Activated naive CD4-positive, alpha-beta T cell treated with anti-CD3 and anti-CD28 coated beads, Interleukin-2, amount 50 U/mL, for 72 hours (primary cell): ENCODE measurements at places on chromosomes 7 and 10.

- no peak for DNase-seq
Observed at GRCh38 chr10:55449981-55450380, 649.0 kb upstream of the PCDH15 start.

DNA sequence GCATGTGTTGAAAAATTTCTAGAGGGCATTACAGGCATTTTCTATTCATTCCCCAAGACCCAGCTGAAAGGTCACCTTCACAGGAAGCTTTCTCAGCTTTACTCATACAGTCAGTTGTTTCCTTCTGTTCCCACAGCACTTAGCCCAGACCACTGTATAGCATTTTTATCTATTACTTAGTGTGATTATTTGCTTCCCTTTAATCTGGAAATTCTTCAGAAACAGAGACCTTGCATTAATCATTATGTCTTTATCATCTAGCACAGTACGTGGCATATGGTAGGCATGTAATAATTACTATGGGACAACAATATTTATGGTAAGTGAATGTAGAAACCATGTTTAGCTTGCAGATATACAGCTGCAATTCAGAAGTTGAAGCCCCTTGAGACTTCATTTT lies 38.2 kb upstream of the CDK6 start:
- no peak for DNase-seq

GRCh38 chr10:75016325-75016724 lies 95.1 kb upstream of the SAMD8 start:
- no peak for DNase-seq

- DNase-seq = no peak
Observed at GRCh38 chr7:27149842-27150567, 2.4 kb downstream of the HOXA3 start.

DNA sequence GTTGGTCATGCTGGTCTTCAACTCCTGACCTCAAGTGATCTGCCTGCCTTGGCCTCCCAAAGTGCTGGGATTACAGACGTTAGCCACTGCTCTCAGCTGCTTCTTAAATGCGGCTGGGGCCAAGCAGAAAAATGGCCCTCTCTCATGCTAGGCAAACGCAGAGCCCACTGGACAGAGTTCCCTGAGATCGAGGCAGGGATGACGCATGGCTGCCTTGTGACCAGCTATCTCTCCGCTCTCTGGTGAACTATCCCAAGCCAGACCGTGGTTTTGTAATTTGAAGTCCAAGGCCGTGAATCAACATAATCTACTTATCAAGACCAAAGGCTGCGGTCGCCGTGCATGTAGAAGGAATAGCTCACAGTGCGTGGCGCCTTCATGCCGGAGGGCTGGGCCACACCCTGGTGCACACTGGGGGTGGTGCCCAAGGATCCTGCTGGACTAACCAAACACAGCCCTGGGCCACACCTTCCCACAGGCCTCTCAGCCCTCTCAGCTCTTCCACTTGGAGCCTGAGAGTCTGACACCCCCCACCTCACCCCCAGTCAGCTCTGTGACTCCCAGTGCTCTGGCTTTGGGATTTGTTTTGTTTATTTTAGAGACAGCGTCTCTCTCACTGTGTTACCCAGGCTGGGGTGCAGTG lies 88.1 kb upstream of the CUX1 start:
- DNase-seq = no peak

DNA sequence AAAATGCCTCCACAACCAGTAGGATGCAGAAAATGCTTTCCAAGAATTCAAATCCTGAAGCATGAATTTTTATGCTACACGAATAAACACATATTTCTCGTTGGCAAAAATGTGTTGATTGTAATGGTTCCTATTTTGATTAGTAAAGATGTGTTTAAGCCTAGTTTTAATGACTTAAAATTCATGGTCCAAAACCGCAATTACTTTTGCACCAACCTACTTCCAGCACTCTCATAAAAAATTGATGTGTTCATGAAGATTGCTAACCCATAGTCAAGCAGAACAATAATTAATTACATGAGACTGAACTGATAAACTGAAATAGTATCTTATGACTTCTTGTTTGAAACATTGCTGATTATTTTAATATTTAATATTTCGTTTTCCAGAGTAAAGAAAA lies 828.8 kb downstream of the CCSER2 start:
- DNase-seq = no peak

GRCh38 chr7:138137423-138138171 lies 61.3 kb downstream of the AKR1D1 start:
- DNase-seq = no peak

GRCh38 chr7:116095396-116095795 lies 64.8 kb upstream of the TFEC start:
- DNase-seq = no peak

DNA sequence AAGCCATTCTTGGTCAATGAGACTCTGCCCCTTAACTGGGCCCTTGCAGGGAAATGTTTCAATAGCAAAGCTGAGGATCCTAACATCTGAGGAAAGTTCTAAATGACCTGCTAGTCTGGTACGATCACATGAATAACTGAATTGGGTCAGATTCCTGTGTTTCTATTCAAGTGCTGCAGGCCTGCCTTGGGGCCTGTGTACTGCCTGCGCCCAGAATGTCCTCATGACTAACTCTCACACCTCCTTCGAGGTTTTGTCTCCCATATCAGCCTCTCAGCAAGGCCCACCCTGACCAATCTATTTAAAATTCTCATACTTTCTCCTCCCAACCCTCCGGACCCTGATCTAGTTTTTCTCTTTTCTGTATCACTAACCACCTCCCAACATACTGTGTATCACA lies 4.4 kb downstream of the JAZF1 start:
- no peak for DNase-seq

DNA sequence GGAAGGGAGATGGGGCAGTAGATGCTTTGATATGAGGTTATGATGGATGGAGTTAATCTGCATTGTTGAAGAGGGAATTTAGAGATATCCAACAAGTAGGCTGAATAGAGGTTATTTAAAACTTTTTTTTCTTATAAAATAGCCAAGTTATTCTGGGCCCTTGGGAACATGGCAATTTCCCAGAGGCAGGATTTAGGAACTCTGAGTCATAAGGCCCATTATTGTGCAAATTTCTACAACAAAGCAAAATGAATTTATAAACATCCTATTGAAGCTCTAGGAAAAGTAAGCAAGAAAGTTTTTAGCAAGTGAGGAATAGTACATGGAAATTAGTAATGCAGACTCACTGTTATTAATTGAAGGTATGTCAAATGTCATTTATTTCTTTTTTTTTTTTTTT lies 160.9 kb upstream of the NPY start:
- DNase-seq = no peak

- DNase-seq = no peak
Observed at GRCh38 chr10:16717622-16718395, 99.4 kb downstream of the RSU1 start.

- no peak for DNase-seq
Observed at GRCh38 chr10:65793738-65794425, 1132.0 kb upstream of the LRRTM3 start.
